Stimulated activated CD4-positive, alpha-beta T cell treated with anti-CD3 and anti-CD28 coated beads, Interleukin-2, amount 100 ng/mL, for 48 hours (primary cell): ENCODE measurements at places on chromosomes 16 and 17.

DNA sequence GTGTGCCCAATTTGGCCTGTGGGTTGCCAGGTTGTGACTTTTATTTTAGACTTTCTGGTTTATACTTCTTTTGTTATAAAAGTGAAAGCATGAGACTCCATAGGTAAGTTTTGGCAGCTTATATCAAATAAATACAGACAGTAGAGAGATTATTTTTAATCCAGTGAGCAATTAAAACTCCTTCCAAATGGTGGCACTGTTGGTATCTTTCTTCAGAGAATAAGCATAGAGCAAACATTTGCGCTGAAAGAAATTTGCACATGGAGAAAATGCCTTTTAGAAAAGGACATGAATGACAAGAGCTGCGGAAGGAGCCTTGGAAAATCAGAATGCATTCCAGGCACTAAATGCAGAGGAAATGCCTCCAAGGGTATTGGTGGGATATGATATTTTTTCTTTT lies 46.1 kb upstream of the DNAJA2 start:
- DNase-seq: no peak

DNA sequence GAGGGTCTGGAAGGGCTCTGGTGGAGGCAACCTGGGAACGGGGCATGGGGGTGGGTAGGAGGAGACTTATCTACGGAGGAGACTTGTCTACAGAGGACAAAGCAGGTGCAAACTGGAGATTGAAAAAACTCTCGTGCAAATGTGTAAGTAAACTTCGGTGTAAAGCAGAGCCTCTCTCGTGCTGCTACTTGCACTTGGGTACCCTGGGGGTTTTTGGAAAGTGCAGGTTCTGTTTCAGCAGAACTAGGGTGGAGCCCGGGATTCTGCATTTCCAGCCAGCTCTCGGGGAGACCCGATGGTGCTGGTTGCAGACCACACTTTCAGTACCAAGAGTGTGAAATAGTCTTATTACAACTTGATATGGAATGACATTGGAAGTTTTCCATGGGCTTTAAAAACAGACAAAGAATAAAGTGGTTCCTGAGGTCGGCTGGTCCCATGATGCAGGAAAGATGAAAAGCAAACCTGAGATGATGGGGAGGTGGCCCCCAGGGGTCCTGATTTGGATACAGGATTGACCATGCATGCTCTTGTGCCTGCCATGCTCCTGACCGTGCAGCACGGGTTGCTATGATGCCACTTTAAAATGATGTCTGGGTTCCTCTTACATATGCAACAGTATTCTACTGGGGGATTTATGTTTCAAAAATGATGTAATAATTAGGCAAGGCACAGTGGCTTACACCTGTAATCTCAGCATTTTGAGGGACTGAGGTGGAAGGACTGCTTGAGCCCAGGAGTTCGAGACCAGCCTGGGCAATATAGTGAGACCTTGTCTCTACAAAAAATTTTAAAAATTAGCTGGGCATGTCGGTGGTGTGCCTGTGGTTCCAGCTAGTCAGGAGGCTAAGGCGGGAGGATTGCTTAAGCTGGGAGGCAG lies 69.3 kb downstream of the IRF8 start:
- DNase-seq: no peak

DNA sequence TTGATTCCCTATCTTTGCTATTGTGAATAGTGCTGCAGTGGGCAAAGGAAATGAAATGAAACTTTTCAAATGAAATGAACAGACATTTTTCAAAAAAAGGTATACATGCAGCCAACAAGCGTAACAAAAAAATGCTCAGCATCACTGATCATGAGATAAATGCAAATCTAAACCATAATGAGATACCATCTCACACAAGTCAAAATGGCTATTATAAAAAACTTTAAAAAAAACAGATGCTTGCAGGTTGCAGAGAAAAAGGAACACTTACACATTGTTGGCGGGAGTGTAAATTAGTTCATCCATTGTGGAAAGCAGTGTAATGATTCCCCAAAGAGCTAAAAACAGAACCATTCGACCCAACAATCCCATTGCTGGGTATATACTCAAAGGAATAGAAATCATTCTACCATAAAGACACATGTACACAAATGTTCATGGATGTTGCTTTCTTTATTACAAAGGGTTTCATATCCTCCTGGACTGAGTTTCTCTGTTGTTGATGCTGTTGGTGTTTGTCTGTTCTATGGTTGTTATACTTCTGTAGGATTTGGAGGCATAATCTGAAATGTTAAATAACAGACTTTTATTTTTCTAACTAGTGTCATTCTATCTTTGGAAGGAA lies 99.3 kb upstream of the SOX9 start:
- no peak for DNase-seq

DNA sequence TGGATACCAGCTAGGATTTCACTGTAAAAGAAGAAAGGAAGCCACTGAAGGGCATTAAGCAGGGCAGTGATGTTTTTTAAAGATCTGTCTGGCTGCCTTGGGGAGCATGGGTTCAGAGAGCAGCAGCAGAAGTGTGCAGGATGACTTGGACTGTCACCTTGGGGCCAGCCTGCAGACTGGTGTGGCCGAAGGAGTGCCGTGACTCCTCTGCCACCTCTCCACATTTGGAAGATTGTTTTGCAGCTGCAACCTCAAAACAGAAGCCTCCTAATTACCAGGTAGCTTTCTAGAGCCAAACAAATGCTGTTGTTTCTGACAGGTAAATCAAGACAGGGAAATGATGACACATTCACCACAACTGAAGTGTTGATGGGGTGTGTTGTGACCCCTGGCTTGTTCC lies 681.4 kb downstream of the WWOX start:
- DNase-seq: no peak

DNA sequence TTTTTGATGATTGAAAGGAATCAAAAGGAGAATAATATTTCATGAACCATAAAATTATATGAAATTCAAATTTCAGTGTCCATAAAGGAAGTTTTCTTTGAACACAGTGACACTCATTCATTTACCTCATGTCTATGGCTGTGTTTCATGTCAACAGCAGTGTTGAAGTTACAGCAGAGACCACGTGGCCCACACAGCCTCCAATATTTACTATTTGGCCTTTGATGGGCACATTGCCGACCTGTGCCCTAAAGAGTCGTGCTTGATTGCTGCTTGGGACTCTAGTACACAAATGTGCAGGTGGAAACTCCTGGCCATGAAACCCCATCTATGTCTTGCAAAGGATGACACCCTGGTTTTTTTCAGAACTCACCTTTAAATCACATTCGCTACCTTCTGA lies 57.0 kb downstream of the CES1 start:
- DNase-seq: no peak

DNA sequence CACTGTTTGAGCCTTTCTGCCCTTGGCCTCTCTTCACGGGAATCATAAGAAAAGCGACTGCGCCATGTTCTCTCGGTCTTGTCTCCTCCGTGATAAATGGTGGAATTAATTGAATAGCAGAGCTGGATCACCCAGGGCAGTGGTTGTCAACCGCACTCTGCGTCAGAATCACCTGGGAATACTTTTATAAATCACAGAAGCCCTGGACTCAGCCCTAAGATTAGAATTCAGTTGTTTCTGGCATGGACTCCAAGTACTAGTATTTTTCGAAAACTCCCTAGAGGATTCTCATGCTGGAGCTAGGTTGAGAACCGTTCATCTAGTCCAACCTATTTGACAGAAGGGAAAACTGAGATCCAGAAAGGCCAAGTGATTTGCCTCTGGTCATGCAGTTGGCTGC lies 64.1 kb downstream of the SPACA3 start:
- no peak for DNase-seq

GRCh38 chr17:29578626-29579485 lies 10.4 kb downstream of the TP53I13 start:
- no peak for DNase-seq

GRCh38 chr17:65254166-65254565 lies 117.0 kb downstream of the RGS9 start:
- DNase-seq: no peak

GRCh38 chr17:7849130-7849750 lies 5.6 kb upstream of the TMEM88 start:
- DNase-seq: no peak

DNA sequence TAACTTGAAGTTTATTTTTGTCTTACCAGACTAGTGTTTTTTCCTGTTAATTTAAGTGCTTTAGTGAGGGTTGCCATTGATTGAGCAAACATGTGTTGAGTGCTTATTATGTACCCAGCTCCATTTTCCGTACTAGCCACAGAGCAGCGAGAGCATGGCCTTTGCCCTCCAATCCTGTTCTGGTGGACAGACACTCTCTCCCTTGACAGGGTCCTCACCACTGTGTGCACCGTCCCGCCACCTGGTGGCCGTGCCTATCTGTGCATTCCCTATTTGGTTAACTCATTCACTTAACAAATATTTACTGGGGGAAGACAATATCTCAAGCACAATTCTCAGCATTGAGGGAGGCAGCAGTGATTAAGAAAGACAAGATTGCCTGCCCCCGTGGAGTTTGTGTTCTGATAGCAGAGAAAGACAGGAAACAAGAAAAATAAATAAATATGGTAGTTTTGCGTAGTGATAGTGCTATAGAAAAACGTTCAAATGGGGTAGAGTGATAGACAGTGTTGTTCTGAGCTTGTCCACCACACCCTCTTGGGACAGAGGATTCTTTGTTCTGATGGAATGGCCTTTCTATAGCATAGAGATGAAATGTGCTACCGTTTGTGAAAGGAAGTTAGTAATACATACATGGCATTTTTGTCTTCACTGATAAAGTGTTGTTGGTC lies 13.0 kb downstream of the CDH13 start:
- peak; percentile 30 for DNase-seq

- peak; percentile 52 for DNase-seq
These were observed 7.3 kb upstream of the TSPOAP1 start for GRCh38 chr17:58335779-58336455.

- no peak for DNase-seq
These were observed 125.0 kb upstream of the IRX3 start for GRCh38 chr16:54411544-54411943.

GRCh38 chr16:85151603-85152413 lies 39.5 kb upstream of the CIBAR2 start:
- DNase-seq: no peak

GRCh38 chr16:77805398-77805797 lies 17.0 kb downstream of the VAT1L start:
- DNase-seq: no peak

DNA sequence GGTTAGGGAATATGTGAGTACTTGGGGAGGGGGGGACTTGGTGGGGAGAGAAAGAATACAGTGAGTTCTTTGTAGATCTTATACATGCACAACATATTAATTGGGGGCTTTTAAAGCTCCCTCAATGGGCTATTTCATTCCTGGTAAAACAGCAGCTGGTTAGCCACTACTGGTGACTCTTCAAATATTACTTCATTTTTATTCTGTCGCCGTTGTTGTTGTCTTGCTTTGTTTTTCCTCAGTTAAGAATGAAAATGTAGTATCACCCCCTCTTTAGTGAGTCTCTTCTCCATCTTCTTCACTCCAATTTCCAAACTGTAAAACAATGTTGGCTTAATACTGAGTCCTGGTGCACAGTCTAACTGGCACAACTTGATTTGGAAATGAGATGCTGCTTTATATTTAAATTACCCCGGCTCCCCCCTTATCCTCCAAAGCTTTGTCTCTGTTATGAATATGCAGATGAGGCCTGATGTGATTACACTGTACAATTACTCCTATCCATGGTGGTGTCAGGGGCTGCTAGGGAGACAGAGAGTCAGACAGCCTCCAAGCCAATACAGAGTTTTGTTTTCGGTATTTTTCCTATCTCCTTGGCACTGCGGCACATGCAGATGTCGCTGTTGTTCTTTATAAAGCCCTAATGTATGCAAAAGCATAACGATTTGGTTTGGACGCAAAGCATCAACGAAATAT lies 256.9 kb upstream of the PMFBP1 start:
- DNase-seq: no peak

GRCh38 chr16:10181196-10182162 lies 749 bp downstream of the GRIN2A start:
- DNase-seq: peak; percentile 44

DNA sequence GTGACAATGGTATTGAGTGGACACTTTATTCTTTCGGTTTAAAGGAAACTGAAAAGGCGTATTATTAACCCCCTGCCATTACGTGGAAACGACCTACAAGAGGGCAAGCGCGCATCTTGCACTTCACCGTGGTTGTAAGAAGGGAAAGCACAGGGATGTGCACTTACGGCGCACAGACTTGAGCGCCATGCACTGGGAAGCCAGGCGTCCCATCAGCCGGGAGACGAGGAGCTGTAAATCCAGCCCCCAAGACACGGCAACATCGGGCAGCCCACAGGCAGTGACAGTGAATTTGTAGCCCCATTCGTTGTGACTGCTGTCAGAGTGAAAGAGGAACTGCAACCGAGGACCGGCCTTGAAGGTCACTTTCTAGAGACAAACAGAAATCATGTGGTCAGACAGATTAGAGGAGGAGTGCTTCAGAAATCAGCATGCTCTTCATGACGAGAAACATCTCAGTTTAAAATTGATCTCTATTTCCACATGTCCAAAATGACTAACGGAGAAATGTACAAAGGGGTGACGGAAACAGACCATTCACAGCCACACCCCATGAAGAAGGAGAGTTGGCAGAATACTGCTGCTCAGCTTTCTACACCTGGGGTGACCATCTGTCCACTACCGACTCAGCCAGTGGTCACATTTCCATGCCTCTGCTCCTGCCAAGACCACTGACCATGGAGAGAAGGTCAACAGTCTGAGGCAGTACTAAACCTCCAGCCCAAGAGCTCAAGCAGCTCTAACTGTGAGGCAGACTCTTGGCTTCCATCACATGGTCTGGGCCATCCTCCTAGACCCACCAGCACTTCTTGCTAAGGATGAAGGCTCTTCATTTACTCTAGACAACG lies 68.6 kb downstream of the ZZEF1 start:
- no peak for DNase-seq

DNA sequence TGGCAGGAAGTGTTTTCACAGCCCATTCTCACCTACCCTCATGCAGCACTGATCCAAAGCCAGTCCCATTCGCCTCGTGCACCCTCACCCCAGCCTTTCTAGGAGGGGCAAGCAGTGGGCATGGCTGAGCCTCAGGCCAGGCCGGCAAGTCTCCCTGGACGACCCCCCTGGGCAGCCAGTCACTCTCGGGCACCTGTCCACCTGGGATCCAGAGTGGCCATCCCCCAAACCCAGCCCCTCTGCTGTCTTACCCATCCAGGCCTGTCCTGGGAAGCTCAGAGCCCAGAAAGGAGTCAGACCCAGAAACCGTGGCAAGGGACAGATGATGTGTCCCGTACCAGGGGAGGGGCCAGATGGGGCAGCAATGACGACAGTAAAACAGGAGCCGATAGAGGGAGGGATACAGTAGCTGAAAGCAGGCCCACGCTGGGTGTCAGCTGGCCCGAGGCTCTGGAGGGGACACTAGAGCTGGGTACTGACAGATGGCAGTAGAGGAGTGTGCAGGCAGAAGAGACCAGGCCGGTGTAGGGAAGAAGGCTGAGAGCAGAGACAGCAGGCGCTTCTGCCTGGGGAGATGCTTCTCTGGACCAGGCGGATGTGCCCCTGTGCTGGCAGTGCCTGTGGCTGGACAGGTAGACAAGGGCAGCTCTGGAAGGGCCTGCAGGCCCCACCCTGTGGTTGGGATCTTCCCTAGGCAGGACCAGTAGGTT lies 5.8 kb downstream of the CMTM3 start:
- DNase-seq: no peak

GRCh38 chr17:6079155-6079888 lies 9.1 kb downstream of the WSCD1 start:
- no peak for DNase-seq
